ENCODE measurements at places on chromosomes 12 and 14.
A peak's percentile ranks its signal among the peaks of the same experiment; 100 is the strongest.

DNA sequence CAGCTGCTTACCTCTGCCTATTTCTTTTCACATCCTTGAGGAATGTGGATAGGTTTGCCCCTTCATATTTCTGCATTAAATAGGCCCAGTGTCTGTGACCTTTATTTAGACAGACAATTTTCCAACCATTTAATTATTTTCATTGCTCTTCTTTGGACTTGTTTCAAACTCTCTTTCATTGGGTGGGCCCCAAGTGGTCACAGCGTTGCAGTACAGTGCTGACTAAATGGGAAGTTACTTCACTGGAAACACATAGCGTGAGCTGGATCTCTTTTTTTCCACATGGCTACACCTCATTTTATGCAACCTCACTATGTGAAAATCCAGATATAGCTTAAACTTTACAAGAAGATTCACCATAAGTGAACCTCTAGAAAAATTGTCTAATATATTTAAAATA is 438.9 kb downstream of the ADAMTS20 start:
- no peak overlapping the region for H3K4me3 ChIP-seq
- no peak for DNase-seq
- H3K4me1 ChIP-seq = no peaks in the 10 kb centered on the region
- H3K36me3 ChIP-seq = no peaks in the 10 kb centered on the region
- no peaks in the 10 kb centered on the region for H3K27me3 ChIP-seq

DNA sequence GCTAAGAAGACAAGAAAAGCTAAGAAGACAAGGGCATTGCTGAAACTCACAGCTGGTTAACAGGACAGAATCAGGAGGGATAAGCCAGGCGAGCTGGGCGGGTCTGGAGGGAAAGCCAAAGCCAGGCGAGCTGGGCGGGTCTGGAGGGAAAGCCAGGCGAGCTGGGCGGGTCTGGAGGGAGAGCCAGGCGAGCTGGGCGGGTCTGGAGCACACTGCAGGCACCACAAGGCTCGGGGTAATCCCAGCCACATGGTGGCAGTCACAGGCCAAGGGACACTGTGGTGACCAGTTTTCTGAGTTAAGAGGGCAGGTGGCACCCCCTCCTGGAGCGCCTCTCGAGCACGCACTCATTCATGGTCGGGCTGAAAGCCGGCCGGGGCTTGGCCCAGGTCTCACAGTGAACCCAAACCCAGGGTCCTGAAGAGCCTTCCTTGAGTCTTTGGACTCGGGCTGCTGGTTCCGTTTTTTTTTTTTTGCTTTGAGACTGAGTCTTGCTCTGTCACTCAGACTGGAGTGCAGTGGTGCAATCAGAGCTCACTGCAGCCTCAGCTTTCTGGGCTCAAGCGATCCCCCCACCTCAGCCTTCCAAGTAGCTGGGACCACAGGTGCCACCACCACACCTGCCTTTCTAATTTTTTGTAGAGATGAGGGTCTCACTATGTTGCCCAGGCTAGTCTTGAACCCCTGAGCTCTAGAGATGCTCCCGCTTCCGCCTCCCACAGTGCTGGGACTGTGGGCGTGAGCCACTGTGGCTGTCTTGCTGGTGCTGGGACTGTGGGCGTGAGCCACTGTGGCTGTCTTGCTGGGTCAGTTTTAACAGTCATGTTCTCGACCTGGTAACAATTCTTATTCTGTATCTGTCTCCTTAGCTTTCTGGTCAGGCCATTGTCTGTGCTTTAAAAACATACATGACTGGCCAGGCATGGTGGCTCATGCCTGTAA is 40.2 kb downstream of the HSP90AA1 start:
- peak; percentile 65 for DNase-seq
- peaks cover 12% of the 10 kb centered on the region for H3K4me1 ChIP-seq
- H3K27ac ChIP-seq = no peak overlapping the region
- H3K36me3 ChIP-seq = peaks cover 76% of the 10 kb centered on the region

GRCh38 chr12:29944269-29945000 is 160.7 kb upstream of the TMTC1 start:
- peak overlapping the region; percentile 31 for H3K27ac ChIP-seq
- no peaks in the 10 kb centered on the region for H3K36me3 ChIP-seq
- H3K4me3 ChIP-seq = no peak overlapping the region
- DNase-seq = no peak

DNA sequence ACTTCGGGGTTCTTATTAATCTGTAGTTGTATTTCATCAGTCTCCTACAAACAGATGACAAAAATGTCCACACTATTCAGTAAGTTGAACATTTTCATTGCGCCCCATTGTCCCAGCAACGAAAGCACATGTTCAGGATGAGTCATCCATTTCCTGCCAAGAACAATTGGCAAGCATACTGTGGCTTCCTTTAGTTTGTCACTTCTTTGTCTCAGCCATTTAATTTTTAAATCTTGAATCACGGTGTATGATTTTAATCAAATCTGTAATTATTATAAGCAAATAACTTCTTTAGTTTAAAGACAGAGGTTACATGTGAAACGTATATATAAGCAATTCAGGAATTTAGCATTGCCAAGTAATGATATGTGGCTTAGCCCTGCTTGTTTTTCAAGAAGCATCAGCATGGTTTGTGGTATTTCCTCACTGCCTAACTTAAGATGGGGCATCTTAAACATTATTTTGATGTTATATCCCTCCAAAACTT is 211.3 kb upstream of the KRR1 start:
- peak; percentile 19 for DNase-seq
- H3K27ac ChIP-seq = no peak overlapping the region
- H3K36me3 ChIP-seq = no peaks in the 10 kb centered on the region
- H3K4me1 ChIP-seq = peaks cover 17% of the 10 kb centered on the region

DNA sequence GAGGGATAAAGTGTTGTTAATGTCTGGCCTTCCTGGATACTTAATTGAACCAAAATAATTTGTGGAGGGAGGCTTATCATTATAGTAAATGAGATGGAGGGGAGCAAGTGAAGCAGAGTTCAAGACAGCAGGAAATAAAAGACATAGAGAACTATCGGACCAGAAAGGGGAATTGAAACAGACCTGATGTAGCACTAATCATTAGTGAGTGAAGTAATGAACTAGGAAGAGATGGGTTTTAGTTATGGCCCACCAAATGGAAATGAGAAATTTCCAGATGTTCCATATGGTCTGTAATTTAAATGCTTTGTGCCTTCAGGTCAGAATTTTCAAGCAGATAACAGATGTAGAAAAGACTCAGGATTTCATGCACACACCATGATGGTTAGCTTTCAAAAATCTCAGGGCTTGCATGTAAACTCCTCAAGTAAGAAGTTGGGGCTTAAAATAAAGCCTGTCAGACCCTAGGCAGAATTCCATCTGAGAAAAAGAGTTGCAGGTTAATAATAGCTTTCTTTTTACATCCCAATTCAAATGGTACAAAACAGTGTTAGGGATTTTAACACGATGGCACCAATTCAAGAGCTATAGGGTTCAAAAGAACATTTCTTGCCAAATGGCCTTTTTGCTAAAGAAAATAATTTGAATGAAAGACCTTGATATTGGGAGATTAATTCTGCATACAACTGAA is 355.8 kb downstream of the FSCB start:
- no peaks in the 10 kb centered on the region for H3K36me3 ChIP-seq
- no peaks in the 10 kb centered on the region for H3K4me1 ChIP-seq
- no peaks in the 10 kb centered on the region for H3K27me3 ChIP-seq
- DNase-seq = no peak

DNA sequence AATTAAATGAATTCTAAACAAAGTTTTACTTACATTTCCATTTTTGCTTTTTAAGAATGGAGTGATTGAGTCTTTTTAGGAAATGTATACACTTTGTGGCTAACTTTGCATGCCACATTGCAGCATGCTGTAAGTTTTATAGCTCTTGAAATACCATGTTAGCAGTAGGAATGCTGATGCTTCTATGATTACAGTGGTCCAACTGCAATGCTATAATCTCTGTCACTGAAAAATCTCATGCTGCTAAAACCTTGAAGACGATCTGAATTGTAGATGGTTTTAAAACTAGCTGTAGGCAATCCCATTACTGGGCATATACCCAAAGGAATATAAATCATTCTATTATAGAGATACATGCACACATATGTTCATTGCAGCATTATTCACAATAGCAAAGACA is 127.6 kb downstream of the WIF1 start:
- no peak overlapping the region for H3K27ac ChIP-seq
- peaks cover 4% of the 10 kb centered on the region for H3K4me1 ChIP-seq
- no peaks in the 10 kb centered on the region for H3K27me3 ChIP-seq
- no peaks in the 10 kb centered on the region for H3K36me3 ChIP-seq

All from thoracic aorta (tissue), 2 donors.